ENCODE measurements at places on chromosomes 11 and 22.

DNA sequence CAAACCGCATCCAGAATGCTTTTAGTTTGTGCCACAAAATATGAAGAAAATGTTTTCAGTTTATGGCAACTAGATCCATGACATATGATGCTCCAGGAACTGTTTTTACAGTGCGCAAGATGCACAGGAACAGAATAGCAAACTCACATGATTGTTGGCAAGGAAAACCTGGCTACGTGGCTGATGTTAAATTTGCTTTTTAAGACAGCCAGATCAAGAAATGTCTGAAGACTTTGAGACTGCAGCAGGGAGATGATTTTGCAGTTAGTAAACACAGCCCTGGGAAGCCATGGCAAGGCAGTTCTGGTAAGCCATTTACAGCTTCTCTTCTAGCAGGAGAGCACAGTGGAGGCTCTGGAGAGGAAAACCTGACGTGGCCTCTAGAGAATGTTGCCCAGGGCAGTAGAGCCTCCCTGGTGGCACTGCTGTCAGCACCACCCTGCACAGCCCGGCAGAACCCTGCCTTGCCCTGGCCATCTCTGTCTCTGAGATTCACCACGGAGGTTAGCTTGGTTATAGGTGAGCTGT, 69.8 kb upstream of the TNRC6B start:
- peak; percentile 16 for DNase-seq

DNA sequence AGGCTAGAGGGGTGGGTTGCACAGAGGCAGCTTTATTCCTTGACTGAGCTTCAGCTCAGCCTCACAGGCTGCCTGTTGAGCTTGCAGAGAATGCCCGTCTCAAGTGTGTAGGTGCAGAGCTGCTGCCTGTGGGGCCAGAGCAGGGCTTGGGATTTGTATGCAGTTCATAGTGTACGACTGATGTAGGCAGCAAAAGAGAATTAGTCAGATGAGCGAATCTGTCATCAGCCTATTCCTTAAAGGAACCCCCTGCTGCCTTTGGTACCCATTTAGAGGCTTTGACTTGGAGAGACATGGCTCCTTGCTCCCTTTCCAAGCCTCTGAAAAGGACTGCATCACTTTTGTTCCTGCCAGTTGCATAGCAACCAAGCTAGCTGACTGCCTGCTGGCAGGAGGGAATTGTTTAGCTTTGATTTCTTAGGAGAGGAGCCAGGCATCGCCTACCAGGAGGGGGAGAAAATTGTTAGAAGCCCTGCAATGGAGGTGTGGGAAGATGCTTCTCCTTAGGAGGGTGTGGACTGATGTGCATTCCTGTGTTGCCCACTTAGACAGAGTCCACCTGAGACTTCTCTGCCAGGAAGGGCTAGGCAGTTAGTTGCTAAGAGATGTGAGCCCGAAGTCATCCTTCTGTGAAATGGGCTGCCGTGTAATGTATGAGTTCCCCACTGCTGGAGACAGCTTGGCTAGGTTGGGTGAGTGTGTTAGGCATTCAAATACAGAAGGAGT, 10.9 kb downstream of the ACO2 start:
- DNase-seq = no peak

- DNase-seq = peak; percentile 53
Observed at GRCh38 chr22:33579448-33580093, 340.7 kb downstream of the LARGE1 start.

DNA sequence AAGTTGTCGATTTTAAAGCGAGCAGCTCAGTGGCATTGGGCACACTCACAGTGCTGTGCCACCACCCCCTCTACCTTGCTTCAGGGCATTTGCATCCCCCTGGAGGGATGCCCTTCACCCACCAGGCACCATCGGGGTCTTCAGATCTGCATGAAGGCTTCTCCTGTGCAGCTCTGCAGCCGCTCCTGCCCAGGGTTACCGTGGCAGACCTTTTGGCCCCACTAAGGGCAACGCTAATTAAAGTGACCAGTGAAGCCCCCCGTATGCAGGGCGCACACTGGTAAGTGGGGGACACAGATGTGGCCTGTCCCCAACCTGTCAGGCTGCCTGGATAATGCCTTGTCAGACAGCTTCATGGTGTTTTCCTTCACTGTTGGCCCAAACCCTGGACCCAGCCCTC, 1117.7 kb downstream of the BRD1 start:
- no peak for DNase-seq

DNA sequence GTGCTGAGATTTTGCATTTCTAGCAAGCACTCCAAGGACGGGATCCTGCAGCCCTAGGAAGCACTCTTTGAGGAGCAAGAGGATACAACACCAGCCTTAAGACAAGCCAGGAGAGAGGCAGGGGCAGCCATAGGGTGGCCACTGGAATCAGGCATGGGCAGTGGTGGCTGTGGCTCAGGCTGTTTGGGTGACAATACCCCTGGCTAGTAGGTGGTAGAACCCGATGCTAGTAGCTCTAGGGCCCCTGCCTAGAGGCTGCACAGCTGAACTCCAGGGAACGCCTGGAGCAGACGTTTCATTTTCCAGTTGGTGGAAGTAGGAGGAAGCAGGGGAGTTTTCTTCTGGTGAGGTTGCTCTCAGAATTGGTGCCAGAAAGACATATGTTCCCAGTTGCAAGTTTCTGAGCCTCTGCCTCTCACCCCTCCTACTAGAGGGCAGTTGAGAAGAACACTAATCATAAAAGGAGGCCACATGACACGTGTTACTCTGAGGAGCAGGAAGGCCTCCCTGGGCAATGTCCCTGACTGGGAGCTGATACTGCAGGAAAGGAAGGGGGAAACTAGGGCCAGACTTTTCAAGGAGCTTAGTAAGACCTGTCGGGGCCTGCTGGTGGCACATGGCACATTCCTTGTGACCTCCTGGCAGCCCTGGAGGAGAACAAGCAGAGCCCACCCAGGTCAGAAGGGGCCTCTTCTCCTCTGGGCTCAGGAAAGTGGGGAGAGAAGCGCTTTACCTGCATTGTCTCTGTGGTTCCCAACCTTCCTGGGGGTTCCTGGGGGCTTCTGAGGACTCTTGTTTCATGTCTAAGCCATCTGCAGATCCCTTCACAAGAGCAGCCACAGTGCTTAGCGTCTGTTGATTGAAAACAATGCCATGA, 56.6 kb upstream of the DRD2 start:
- DNase-seq = no peak

GRCh38 chr11:103929170-103929903, 107.1 kb upstream of the DDI1 start:
- no peak for DNase-seq

- no peak for DNase-seq
Observed at GRCh38 chr11:76355172-76355571, 25.8 kb downstream of the THAP12 start.

GRCh38 chr11:96075532-96075959, 151.6 kb upstream of the MTMR2 start:
- DNase-seq = no peak

- DNase-seq = no peak
Observed at GRCh38 chr11:18701614-18702216, 3.1 kb downstream of the TMEM86A start.

GRCh38 chr11:45662665-45663485, 2.5 kb downstream of the CHST1 start:
- peak; percentile 13 for DNase-seq

DNA sequence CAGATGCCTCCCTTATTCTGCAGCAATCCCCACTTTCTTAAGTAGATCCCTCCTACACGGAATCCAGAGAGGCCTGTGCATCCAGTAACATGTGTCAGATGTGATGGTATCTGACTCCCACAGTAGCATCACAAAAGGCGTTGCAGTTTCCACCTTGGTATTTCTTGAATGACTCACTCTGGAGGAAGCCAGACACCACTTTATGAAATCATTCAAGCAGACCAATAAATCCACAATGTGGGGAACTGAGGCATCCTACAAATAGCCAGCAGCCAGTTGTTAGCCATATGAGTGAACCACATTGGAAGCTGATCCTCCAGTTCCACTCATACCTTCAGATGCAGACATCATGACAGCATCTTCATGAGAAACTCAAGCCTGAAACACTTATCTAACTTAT, 798.1 kb downstream of the OPCML start:
- DNase-seq = no peak

- DNase-seq = no peak
Observed at GRCh38 chr11:1547467-1548098, 24.5 kb downstream of the DUSP8 start.

GRCh38 chr22:28594797-28595462, 84.7 kb downstream of the TTC28 start:
- no peak for DNase-seq

- no peak for DNase-seq
Observed at GRCh38 chr11:111733016-111733415, 33.2 kb downstream of the PPP2R1B start.

DNA sequence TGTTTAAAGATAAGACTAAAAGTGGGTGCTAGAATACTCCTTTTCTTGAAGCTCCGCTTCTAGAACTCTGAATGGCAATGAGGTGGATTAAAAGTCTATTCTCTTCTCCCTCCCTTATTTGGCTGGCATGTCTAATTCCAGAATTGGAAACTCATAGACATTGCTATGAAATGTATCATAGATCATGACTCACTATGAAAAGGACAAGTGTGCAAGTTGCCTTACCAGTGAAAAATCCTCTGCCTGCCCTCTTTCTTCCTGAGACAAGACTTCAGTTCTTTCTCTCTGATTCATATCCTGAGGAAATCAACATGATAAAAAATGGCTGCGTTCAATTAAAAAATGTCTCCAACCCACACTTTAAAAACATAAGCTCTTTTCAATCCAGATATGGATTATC, 73.2 kb upstream of the BLID start:
- DNase-seq = no peak

DNA sequence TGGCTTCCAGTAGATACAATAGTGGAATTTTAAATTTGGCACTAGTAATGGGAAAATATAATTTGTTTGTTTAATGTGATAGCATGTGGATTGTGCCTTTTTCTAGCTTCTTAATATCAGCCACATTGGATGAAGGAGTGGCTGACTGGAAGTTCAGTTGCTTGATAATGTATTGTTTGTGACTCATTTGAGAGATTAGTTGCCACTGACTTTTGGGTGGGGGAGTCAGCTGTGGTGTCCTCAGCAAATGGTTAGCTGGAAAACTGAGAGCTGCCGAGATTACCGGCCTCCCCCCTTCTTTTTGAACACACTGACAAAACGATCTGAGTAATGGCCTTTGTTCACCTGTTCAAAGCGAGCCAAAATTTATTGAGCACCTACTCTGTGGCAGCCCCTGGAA, 5.5 kb downstream of the JAM3 start:
- DNase-seq = no peak

DNA sequence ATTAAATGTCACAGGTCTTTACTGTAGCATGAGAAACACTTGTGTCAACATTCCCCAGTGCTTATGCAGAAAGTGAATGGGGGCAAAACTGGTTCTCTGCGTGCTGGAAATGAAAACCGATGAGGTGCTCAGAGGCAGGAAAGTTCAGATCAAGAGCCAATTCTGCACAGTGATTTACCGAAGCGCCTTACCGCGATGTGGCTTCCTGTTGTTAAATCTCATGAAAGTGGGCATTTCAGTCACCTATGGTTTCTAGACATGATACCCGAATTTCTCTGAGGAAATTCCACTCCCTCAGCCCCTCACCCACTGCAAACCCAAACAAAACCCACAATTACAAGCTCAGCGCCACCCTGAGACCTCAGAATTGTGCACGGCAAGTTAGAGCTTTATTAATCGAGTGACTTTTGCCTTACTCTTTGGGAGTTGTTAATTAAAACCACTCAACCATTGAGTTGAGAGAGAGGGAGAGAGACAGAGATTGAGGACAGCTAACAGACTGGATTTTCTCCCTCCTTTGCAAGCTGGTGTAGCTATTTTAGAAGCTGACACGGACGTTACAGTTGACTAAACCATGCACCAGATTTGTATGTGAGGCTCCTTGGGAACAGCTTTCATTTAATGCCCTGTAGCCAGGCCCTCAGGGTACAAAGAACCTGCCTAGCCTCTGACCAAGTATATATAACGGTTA, 196.4 kb downstream of the DBX1 start:
- peak; percentile 13 for DNase-seq

DNA sequence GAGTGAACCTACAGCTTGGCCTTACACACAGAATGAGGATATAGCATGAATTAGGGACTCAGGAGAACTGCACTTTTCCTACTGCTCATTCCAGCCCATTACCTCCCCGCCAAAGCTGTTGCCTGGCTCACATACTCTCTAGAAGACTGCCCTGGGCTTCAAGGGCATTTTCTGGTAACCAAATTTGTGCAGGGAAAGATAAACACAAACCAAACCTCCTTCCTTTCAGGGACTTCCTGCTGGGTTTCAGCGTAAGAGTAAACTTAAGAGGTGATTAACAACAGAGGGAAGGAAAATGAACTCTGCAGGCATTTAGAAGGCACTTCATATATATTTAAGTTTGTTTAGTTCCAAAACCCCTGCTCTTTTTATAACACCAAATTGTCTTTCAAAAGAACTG, 194.9 kb downstream of the SWAP70 start:
- DNase-seq = peak; percentile 13

DNA sequence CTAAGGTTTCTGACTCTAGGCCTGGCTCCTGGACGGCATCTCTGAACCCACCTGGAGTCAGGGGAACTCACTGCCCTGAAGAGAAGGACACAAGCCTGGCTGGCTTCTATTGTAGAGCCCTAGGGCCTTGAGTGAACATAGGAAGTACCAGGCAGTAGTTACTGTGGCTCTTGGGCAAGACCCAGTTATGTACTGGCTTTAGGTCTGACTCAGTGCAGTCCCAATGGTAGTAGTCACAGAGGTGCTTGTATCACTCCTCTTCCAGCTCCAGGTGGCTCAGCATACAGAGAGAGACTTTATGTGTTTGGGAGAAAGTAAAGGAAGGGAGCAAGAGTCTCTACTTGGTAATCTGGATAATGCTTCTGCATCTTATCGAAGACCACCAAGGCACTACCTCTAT, 13.9 kb upstream of the PAK1 start:
- no peak for DNase-seq

DNA sequence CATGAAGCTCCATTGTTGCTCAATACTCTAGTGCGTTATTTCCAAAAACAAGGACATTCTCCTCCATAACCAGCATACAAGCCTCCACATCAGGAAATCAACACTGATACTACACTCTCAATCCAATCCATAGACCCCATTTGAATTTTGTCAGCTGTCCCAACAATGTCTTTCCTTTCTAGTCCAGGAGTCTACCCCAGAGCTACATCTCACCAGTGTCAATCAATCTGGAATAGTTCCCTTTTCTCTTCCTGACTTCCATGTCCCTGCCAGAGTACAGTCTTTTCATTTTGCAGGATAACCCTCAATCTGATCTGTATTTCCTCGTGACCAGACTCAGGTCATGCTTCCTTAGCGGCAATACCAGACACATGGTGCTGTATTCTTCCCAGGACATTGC, 43.0 kb downstream of the TCF20 start:
- DNase-seq = no peak

DNA sequence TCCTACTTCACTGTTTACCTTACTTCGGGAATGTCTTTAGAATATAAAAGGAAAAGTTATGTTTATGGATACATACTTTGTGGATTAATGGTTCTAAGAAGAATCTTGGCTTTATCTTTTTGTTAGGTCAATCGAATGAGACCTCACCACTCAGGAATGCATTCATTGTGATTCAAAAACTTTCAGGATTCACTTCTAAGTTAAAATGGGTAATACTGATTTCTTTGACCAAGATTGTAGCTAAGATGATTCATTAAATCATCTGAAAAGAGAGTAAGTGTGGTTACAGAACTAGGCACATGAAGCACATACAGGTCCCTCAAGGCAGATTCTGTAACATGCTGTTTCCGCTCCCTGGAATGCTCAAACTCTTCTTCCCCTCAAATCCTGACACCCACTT, 716.4 kb downstream of the KCNA4 start:
- no peak for DNase-seq

Data from activated CD4-positive, alpha-beta T cell treated with anti-CD3 and anti-CD28 coated beads, Interleukin-2, amount 10 ng/mL, durations not matched to agents 7 days and 5 days (primary cell).